ENCODE measurements at places on chromosomes 6 and 20. TPM values are rescaled to one million over a fixed set of nuclear protein-coding genes. Genes with fewer than 3 reads are reported as not detected.

DNA sequence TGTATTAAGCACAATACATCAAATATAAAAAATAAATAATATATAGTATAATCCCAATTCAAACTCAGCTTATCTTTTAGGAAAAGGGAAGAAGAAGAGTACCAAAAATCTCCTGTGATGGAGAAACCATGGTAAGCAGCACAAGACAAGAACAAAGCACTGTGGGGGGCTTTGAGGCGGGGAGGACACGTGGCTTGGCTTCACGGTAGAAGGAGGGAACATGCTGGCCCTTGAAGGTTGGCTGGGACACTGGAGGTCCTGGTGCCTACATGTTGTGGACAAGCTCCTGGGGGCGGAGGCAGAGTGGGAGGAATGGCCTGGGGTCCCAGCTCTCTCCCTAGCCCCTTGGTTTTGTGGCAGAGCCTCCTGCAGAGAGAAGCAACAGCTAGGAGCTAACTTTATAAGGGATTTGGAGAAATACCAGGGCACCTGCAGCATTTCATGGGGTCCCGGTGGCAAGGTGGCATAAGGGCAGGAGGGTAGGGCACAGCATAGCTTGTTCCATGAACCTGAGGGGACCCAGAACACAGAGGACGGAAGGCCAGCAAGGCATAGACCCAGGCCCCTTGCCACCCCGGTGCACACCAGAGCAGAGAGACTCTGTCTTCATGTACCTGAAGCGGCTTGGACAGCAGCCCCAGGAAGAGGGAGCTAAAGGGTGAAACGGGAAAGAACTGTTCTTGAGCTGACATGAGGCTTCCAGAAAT, 72.0 kb downstream of the LY86 start:
- no peaks in the 10 kb centered on the region for H3K4me1 ChIP-seq
- H3K27ac ChIP-seq: no peak overlapping the region
- no peaks in the 10 kb centered on the region for H3K36me3 ChIP-seq

DNA sequence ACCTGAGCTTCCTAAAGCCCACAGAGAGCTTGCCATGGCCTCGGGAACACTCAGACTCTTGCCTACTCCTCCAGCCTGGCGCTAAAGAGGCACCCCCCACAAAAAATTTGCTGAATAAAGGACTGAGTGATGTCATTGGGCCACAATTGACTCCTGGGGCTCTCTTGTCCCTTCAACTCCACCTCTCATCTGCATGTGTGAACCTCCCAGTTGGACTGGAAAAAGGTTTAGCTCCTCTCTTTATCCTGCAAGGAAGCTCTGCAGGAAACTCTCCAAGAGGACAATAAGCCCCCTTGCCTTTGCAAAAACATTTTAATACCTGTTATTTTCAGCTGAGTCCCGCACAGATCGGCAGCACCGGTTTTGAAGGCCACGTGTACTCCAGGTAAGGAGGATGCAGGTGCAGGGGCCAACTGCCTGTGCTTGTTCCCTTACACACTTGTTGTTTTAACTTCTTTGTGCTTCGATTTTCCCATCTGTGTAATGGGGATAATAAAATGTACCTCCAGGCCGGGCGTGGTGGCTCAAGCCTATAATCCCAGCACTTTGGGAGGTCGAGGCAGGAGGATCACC, 107.3 kb downstream of the TFAP2C start:
- H3K4me3 ChIP-seq: no peak overlapping the region
- no peak overlapping the region for H3K27ac ChIP-seq
- H3K27me3 ChIP-seq: no peaks in the 10 kb centered on the region
- DNase-seq: no peak
- no peaks in the 10 kb centered on the region for H3K4me1 ChIP-seq

C2 gene
- 7.8 TPM for total RNA-seq

ULBP3 gene
- 1.9 TPM for total RNA-seq

Measured in colonic mucosa (tissue), 4 donors.